ENCODE measurements at places on chromosomes 4 and X.

- no peak for DNase-seq
Observed at GRCh38 chr4:165517216-165517615, 138.4 kb downstream of the CPE start.

DNA sequence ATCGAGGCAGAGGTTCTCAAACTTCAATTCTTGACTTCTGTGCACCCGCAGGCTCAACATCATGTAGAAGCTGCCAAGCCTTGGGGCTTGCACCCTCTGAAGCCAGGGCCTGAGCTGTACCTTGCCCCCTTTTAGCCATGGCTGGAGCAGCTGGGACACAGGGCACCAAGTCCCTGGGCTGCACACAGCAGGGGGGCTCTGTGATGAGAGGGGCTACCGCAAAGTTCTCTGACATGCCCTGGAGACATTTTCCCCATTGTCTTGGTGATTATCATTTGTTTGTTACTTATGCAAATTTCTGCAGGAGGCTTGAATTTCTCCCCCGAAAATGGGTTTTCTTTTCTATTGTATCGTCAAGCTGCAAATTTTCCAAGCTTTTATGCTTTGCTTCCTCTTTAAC, 4.9 kb upstream of the MAGEB17 start:
- DNase-seq = no peak

DNA sequence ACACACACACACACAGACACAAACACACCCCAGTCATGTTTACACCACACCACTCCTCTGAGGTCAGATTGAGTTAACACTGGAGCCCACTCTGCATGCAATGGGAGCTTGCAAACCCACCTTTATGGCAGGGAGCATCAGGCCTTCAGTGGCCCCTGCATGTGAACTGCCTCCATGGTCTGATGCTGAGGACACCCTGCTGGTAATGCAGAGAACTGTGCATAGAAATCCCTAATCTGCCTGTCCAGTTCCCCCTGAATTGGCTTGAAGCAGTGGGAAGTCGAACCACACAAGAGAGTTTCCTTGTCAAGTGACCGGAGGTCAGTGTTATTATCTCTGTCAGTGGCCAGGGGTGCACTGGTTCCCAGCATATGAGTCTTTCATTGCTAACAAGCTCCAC, 59.8 kb downstream of the ANOS1 start:
- no peak for DNase-seq

- peak; percentile 28 for DNase-seq
Observed at GRCh38 chrX:152632445-152633097, 5.1 kb upstream of the GABRQ start.

- DNase-seq = no peak
Observed at GRCh38 chr4:2083116-2083825, 24.1 kb downstream of the NAT8L start.

GRCh38 chr4:72016011-72016410, 15.8 kb upstream of the NPFFR2 start:
- no peak for DNase-seq

DNA sequence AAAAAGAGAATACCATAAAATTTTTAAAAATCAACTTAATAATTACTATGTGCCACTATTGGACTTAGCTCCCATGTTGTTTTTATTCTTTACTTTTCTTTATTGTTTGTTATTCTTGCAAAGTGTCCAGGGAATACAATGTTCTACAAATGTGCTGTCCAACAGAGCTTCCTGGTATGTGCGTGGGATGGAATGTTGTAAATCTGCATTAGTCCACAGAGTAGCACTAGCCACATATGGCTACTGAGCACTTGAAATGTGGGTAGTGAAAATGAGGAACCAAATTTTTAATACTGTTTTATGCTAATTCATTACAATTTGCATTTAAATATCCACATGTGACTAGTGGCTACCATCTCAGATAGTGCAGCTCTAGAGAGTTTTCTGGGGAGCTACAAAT, 14.3 kb upstream of the CORIN start:
- DNase-seq = no peak

DNA sequence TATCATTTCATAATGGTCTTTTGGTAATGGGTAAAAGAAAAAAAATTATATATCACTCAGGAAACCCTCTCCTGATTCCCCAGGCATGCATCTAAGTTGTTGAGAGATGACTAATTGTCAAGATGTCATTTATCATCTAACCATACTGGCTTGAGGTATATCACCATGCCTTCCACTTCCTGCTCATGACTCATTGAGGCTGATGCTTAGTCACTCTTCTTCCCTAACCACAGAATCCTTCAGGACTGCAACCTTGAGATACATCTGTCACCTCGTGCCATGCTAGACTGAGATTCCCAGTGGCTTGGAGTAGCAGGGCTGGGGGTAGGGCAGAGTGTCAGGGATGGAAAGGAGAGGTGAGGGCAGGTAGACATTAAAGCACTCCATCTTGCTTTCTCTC, 782.5 kb upstream of the INTU start:
- DNase-seq = no peak

DNA sequence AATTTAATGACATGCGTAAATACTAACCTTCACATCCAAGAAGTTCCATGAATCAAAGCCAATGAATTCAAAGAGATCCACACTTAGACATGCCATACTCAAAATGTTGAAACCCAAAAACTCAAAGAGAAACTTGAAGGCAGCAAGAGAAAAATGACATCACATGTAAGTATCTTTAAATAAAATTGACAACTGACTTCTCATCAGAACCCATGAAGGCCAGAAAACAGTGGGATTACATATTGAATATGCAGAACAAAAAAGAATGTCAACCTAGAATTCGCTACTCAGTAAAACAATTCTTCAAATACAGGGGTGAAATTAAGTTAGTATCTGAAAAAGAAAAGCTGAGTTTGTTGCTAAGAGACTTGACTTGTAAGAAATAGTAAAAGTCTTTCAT, 953.9 kb upstream of the HS3ST1 start:
- DNase-seq = no peak

DNA sequence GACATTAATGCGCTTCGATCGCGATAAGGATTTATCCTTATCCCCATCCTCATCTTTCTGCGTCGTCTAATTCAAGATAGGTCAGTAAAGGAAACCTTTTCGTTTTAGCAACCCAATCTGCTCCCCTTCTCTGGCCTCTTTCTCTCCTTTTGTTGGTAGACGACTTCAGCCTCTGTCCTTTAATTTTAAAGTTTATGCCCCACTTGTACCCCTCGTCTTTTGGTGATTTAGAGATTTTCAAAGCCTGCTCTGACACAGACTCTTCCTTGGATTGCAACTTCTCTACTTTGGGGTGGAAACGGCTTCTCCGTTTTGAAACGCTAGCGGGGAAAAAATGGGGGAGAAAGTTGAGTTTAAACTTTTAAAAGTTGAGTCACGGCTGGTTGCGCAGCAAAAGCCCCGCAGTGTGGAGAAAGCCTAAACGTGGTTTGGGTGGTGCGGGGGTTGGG, 528 bp upstream of the FGF2 start:
- no peak for DNase-seq

GRCh38 chrX:37995428-37995827, 10.9 kb upstream of the SYTL5 start:
- DNase-seq = no peak

DNA sequence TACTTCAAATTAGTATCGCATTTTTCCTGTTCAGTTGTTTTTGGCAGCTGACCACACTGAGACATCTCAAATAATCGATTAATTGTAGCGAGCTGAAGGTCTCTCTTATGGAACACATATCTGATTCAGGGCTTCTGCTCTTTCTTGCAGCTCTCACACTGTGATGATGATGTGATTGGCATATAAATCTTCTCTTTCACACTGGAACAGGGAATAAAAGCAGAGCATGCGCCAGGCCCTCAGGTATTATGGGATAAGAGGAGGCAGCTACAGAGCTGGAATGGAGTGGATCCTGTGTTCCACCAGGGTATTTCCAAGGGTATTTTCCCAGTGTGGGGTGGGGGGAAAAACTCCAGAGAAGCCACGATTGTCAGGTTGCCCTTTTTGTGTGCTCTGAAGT, 265.4 kb upstream of the CASK start:
- no peak for DNase-seq

DNA sequence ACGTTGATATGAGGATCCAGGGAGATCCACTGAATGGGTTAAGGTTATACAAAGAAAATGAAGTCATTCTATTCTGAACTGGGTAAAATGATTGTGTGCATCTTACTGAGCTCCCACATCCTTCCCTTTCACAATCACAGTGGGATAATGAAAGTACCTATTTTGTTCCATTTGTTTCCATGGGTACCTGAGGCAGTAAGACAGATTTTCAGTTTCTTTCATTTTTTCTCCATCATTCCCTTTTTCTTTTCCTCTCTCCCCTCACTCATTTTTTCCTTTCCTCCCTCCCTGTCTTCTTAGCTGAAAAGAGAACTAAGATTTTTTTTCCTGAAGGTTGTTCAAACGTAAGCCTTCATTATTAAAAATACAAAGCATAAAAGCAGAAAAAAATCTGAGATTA, 4.6 kb downstream of the GRIA2 start:
- DNase-seq = no peak

DNA sequence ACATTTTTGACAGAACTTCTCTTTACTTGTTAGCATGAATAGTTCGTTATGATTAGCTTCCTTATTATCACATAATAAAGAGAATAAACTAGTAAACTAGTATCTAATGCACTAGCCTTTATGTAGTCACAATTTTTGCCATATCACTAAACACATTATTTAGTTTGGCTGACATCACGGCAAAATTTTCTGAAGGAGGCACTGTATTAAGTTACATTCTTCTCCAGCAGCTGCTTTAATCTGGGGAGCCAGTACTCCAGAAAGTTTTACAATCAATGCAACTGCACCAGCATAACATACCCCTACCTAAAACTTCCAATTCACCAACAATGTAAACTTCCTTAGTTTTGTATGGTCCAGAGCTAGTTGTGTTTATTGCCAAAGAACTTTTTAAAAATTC, 87.8 kb downstream of the FIP1L1 start:
- no peak for DNase-seq

- DNase-seq = peak; percentile 29
Observed at GRCh38 chr4:150302553-150302952, 224.3 kb downstream of the DCLK2 start.

DNA sequence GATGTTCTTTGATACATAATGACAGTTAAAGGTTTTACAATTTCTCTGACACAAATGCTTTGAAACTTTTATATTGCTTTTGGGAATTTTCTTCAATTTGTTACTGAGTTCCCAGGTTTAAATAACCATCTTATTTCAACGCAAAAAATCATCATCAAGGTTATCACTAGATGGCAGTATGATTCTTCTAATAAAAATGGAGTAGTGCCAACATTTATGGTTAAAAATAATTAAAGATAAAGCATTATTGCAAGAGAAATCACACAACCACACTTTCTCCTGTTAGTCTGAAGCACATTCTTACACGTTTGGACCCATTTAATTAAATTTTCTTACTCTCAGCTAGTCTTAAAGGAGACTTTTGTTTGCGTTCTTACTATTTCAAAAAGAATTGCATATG, 611.3 kb upstream of the CPXCR1 start:
- no peak for DNase-seq

DNA sequence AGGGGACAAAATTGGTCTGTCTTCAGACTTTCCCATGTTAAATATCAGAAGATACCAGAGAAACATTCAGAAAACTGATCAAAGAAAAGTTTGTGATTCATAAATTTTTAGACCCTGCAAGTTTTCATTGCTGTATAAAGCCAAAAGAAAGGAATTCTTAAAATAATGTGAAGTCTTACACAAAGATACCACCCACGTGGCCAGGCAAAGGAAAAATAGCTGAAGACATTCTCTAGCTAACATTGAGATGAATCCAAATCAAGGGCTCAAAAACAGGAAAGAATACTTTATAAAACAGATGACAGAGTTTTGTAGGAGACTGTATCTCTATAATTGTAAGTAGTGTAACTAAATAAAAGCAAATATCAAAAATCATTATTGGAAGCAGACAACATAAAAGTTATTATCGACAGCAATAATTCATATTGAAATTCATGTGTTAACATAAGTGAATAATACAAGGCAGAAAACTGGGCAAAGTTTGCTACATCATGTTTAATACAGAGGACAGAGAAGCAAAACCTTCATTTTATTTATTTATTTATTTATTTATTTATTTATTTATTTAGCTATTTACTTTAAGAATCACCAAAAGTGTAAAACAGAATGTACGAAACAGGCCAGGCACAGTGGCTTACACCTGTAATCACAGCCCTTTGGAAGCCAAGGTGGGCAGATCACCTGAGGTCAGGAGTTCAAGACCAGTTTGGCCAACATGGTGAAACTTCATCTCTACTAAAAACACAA, 204.6 kb upstream of the SLIT2 start:
- no peak for DNase-seq

DNA sequence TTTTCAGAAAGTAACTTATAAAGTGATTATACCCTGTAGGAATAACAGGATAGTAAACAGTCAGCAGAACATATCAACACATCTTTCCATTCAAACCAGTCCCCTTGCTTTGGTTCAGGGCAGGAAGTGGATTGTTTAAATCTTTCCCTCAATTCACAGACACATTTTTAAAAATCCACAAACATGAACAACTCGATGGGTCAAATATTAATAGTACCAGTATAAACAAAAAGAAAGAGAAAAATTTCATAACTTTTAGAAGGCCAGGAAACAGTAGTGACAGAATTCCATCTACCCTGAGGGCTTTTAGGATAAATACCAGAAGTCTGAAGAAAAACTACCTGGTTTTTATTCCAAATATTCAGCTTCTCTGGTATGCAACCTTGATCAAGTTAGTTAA, 1072.8 kb upstream of the PABPC4L start:
- DNase-seq = no peak

DNA sequence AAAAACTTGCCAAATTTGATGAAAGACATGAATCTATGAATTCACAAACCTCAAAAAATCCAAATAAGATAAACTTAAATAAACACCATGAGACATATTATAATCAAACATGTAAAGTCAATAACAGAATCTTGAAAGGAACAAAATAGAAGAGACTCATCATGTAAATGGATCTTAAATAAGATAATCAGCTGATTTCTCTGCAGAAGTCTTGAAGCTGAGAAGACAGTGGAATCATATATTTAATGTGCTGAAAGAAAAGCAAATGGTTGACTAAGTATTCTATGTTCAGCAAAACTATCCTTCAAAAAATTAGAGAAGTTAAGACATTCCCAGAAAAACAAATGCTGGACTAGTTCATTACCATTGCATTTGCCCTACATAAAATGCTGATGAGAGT, 215.7 kb upstream of the SPIN4 start:
- DNase-seq = no peak

DNA sequence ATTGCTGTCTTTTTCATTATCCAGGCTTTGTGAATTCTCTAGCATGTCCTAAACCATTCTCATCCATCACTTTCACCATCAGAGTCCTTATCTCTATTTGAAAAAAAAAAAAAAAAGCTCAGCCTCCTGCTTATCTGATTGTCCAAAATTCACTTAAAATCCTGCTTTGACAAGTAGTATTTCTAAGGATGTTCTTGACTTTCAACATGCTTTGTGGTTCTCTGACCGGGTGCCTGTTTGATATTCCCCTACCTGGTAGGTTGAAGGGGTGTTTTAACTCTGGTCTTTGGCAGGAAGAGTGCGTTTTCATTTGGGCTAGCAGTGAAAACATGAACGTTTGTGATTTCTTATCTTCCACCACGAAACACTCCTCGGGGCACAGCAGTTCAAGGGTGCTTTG, 17.3 kb upstream of the BBS12 start:
- no peak for DNase-seq

Data from stimulated activated CD4-positive, alpha-beta T cell treated with anti-CD3 and anti-CD28 coated beads, TNF-alpha, amount 100 ng/mL, for 24 hours (primary cell).